ENCODE measurements at places on chromosomes 12 and 14.

- DNase-seq, result no peak
Observed at GRCh38 chr12:10994307-10994706, 3.8 kb downstream of the TAS2R20 start.

GRCh38 chr12:54861927-54862326 lies 7.6 kb downstream of the MUCL1 start:
- no peak for DNase-seq

GRCh38 chr12:98456576-98457573 lies 58.5 kb upstream of the TMPO start:
- no peak for DNase-seq

GRCh38 chr12:58809064-58809607 lies 111.2 kb downstream of the LRIG3 start:
- no peak for DNase-seq

DNA sequence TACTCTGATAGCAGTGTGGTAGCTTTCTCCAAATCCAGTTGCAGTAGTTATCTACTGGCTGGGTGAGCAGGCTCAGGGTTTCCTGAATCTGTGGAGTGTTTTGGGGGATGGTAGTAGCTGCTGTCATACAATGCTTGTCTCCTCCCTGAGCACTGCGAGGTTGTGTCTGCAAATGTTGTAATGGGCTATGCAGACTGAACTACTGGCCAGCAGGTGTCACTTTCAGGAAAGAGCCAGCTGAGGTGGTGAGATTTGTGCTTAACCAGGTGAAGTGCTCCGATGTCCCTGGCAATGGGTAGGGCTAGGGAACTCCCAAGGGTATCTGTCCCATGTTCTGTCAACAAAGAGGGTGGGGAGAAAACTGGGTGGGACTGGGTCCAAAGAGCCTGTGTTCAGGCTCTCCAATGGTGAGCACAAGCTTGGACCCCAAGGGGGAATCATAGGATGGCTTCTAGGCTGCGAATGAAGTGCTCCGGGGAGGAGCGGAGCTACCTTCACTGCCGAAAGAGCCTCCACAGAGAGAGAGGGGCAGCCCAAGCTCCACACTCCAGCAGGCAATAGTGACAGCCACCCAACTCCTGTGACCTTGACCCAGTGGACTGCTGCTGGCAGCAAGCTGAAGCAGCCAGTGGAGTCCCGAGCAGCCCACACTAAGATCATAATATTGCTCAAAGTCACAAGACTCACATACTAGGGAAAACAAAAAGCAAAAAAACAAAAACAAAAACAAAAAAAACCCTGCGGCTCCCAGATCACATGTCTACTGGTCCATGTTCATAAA lies 1324.0 kb upstream of the USP15 start:
- DNase-seq, result no peak

DNA sequence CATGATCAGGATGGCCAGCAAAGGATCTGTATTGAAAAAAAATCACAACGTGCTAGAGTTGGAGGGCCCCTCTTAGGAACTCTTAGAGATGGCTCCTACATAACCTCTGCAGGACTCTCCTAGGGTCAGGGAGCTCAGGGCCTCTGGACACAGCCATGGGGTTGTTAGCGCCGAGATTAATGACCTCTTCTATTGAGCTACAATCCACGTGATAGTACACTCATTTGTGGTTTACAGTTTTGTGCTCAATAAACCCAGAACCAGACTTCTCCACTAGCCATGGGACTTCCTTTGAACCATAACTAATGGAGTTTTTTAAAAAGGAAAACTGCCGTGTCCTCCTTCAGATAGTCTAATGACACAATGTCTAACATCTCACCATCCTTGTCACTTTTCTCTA lies 29.6 kb upstream of the HDAC7 start:
- DNase-seq, result no peak

DNA sequence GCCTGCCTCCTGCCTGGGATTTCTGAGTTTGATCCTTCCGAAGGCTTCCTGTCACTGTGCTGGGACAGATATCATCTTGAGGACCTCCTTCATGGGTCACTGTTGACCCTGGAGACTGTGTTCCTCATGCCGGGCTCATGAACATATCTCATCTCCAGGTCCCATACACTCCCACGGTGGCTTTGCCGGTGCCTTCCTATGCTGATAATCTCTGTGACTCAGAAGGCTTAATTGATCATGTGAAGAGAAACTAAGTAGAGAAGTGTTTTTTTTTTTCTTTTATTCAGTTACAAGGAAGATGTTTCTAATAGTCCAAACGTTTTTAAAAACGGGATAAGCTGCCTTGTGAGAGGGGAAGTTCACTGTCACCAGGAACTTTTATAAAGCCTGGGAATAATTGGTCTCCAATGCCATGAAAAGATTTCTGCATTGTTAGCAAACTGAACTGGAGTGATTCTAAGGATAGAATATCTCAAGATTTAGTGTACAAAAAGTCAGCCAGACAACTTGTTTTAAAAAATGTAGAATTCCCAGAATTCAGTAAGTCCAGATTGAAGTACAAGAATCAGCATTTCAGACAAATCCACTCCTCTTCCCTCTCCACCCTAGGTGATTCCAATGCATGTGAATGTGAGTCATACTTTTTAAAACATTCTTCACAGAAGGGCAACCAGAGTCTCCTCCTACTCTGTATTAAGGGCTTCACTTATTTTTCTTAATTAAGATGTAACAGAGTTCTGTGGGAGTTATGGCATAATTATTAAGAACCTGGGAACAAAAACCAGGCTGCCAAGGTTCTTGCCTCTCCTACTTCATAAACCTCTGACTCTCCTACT lies 139.8 kb upstream of the LGR5 start:
- no peak for DNase-seq

GRCh38 chr12:108187831-108188230 lies 58.7 kb downstream of the WSCD2 start:
- DNase-seq, result no peak

DNA sequence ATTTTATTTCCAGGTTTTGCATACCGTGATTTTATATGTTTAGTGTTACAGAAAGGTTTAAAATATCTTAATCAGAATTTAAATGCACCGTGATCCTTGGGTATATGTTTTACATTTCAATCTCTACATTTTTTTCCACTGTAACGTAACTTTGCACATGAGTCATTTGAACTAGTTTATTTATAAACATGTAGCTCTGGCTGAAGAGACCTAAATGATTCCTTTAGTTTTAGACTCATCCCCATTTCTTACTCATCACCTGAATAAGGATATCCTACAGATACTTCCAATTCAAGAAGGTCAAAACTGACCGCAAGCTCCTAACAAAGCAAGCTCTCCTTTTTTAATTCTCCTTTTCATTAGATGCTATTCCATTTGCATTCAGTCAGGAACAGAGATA lies 42.7 kb upstream of the SLC6A15 start:
- no peak for DNase-seq

- DNase-seq, result no peak
Observed at GRCh38 chr14:96261053-96261452, 5.0 kb downstream of the BDKRB1 start.

DNA sequence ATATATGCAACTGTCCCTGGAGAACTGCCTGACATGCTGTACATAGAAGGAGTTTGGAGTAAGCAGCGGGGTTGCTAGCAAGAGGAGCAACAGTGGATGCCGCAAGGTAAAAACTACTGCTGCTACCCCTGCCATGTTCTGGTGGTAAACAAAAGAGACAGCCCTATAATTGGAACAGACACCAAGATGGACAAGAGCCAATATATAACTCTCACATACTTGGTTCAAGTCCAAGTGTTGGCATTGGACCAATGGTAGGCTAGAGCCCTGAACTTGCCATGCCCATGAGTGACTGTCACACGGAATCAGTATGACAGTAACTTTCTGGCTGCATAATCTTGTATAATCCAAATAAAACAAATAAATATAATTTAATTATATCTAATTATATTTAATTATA lies 13.7 kb downstream of the ATXN7L3B start:
- no peak for DNase-seq

DNA sequence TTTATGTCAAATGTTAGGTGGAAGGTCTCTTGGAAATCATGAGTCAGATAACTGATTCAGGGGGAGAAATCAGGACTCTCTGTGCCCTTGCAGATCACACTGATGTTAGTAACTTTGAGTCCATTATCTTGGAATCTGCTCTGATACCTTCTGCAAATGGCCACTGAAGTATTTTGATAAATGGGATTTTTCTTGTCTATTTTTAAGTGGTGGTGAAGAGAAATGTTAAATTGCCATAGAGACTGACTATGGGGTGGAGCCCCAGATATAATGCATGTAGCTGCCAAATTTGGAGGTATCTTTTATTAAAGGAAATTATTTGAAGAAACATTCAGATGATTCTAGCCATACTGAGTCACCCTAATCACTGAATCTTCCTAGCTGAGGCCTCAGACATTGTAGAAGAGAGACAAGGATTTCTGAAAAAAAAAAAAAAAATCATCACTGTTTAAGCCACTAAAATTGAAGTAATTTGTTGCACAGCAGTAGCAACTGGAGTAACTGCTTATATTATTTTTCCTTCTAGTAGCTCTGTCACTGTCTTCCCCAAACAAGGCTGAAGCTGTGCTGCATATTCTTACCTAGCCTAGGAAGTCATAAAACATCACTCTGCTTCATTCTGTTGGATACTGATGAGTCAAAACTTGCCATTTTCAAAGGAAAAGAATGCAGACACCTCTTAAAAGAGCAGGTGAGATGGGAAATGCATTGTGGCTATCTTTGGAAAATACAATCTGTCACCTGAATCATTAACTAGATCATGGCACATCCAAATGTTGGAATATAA lies 36.0 kb upstream of the CLEC14A start:
- DNase-seq, result no peak

DNA sequence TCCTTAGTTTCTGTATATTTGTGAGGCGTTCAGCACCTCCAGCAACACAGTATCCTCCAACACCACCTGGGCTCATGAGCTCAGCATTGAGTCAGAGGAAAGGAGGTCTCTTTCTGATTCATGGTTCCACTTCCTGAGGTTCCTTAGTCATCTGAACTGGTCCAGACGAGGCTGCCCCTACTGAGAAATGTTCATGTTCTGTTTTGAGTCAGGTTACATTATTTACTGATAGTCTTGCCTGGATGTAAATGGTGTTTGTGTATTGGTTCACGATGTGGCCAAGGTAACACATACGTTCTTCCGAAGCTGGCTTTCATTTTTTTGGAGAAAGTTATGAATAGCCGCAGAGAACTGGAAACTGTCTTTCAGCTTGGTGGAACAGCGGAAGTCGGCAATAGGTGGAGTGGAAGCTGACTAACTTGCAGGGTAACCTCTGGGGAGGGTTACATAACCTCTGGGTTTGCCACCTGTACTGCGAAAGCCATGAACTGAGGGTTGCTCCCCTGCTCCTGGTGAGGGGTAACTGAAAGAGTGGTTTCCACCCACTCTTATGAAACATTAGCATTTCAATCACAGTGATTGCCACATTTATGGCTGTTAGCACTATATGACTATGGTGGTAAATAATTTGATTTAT lies 42.2 kb upstream of the MANSC4 start:
- DNase-seq, result peak; percentile 55

DNA sequence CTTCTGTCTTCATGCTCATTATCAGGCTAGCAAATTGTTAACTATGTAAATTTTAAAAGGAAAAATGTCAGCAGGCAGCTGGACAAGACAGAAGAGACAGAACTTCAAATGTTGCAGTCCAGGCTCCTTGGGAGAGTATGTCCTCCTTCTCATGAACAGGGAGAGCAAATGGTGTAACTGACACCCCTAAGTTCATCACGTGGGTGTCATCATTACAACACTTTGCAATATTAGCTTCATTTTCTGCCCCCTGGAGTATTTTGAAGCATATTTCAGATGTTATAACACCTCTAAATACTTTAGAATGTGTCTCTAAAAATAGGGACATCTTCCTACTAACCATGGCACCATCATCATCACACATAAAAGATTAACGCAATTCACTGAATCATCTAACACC lies 62.1 kb downstream of the ZNF664 start:
- peak; percentile 7 for DNase-seq
